H1 (cell line): ENCODE measurements at places on chromosomes 3 and 15.

DNA sequence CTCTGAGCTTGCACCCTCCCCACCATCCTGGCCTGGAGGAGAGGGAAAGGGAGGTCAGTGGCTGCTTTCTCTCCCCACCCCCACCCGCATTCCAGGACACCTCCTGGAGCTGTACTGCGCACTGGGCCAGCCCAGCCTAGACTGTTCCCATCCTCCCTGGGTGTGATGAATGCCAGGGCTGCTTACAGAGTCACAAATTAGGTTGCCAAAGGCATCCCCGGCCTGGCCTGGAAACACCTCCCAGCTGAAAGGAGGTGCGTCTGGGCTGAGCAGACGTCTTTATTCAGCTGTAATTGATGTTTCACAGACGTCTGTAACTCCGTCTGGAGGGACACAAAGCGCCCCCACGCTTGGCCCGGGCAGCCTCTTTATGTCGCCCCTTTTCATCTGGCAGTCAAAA is 47.6 kb downstream of the RHCG start:
- no peak for DNase-seq

DNA sequence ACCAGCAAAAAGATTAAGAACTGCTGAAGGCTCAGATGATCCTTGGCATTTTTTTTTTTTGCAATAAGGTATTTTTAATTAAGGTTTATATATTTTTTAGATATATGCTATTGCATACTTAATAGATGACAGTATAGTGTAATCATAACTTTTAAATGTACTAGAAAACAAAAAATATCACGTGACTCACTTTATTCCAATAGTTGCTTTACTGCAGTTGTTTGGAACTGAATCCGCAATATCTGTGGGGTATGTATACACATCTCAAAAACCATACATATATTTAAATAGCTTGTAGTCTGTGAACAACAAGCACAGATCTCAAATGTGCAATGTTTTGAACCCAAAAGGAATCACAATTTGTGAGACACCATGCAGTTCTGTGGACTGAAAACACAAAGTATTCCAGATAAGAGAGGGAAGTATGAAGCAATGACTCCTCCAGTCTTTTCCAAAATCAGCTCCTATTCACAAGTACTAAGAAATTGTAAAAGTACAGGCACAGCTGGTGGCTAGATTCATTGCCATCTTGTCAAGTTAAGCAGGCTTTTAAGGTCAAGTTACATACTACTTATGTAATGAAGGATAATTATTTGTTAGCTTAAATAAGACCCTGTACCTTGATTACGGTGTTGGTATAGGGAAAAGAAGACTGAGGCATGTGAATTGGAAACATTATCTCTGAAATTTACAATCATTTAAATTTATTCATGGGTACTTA is 331.1 kb downstream of the TBC1D5 start:
- no peak for DNase-seq

DNA sequence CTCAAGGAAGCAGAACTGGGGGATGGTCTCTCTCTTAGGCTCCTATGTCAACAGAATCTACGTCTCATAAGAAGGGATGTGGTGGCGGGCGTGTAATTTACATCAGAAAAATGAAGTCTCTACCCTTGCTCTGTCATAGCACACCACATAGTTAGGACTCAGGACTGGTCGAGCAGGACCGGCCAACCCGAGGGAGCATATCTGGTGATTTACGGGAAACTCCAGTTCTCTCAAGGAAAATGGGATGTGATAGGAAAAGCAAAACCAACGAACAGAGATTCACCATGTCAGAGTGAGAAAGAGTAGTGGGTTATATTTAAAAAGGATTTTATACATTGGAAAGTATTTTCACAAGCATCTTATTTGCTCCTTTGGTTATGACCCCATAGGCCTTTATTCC is 54.7 kb downstream of the IGF2BP2 start:
- peak; percentile 45 for DNase-seq

GRCh38 chr15:52020221-52021085 is 1.4 kb downstream of the MAPK6 start:
- no peak for DNase-seq

GRCh38 chr3:151625586-151625985 is 108.1 kb upstream of the AADACL2 start:
- DNase-seq, result no peak
